ENCODE measurements at places on chromosomes 12 and 14. TPM values are rescaled to one million over a fixed set of nuclear protein-coding genes. Genes with fewer than 3 reads are reported as not detected.

DNA sequence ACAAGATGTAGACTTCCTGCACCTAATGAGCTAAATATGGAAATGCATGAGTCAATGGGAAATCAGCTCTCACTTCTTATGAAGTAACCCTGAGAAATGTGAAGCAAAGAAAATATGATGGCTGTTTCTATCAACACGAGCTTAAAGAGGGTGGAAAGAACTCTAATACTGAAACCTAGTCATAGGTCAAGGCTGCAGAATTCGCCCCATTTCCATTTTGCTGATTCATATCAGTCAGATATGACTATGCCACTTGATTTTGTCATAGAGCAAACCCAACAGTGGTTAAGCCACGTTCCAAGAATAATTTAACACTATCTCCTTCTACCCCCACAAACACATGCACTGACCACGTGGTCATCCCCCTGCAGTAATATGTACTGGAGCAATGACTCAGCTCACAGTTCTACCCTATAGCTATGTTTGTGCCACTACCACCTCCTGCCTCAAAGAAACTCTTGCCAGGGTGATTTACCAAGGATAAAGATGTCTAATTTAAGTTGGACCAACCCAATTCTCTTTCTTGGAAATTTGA is 157.5 kb downstream of the TMTC3 start:
- DNase-seq = no peak
- no peaks in the 10 kb centered on the region for H3K27me3 ChIP-seq
- no peaks in the 10 kb centered on the region for H3K36me3 ChIP-seq
- H3K4me1 ChIP-seq = no peaks in the 10 kb centered on the region

- no peaks in the 10 kb centered on the region for H3K27me3 ChIP-seq
- no peak overlapping the region for H3K27ac ChIP-seq
- no peak for DNase-seq
- peaks cover 9% of the 10 kb centered on the region for H3K4me1 ChIP-seq
- H3K36me3 ChIP-seq = no peaks in the 10 kb centered on the region
Measured at GRCh38 chr12:79938843-79939242, 3.9 kb upstream of the PPP1R12A start.

GRCh38 chr14:36070031-36070719 is 106.3 kb downstream of the PTCSC3 start:
- no peak overlapping the region for H3K27ac ChIP-seq
- no peak for DNase-seq
- no peaks in the 10 kb centered on the region for H3K27me3 ChIP-seq
- no peak overlapping the region for H3K4me3 ChIP-seq
- no peaks in the 10 kb centered on the region for H3K4me1 ChIP-seq

Gene DEGS2
- total RNA-seq = 5.8 TPM

GRCh38 chr12:33825986-33826602 is 196.2 kb upstream of the ALG10 start:
- no peaks in the 10 kb centered on the region for H3K36me3 ChIP-seq
- no peaks in the 10 kb centered on the region for H3K4me1 ChIP-seq
- no peak overlapping the region for H3K27ac ChIP-seq
- DNase-seq = no peak

- H3K27me3 ChIP-seq = peaks cover 67% of the 10 kb centered on the region
- no peak overlapping the region for H3K4me3 ChIP-seq
- peaks cover 40% of the 10 kb centered on the region for H3K4me1 ChIP-seq
- H3K36me3 ChIP-seq = no peaks in the 10 kb centered on the region
- DNase-seq = no peak
- H3K27ac ChIP-seq = no peak overlapping the region
Measured at GRCh38 chr12:6330999-6331714, 10.7 kb downstream of the TNFRSF1A start.

- peaks cover 22% of the 10 kb centered on the region for H3K36me3 ChIP-seq
- no peaks in the 10 kb centered on the region for H3K4me1 ChIP-seq
- no peaks in the 10 kb centered on the region for H3K27me3 ChIP-seq
- no peak overlapping the region for H3K4me3 ChIP-seq
Measured at GRCh38 chr14:92937051-92937937, 14.3 kb downstream of the CHGA start.

DNA sequence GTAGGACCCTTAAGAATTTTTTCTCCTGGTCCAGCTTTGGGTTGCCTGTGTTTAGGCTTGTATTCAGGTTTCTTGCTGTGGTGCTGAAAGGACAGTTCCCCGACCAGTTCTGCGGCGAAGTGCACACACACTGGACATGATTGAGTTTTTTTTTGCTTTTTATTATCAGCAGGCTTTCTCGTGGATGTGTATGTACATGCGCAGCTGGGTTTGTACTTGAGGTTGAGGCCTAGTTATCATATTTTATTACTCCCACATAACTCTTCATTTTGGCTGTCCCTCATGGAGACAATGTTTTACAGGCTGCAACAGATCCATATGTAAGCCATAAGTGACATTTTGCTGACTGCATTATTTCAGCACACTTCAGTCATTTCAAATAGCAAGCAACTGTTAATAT is 2.5 kb downstream of the SCN8A start:
- H3K27ac ChIP-seq = no peak overlapping the region
- H3K27me3 ChIP-seq = peaks cover 27% of the 10 kb centered on the region
- DNase-seq = peak; percentile 29
- peaks cover 12% of the 10 kb centered on the region for H3K4me1 ChIP-seq
- no peak overlapping the region for H3K4me3 ChIP-seq
- no peaks in the 10 kb centered on the region for H3K36me3 ChIP-seq

DNA sequence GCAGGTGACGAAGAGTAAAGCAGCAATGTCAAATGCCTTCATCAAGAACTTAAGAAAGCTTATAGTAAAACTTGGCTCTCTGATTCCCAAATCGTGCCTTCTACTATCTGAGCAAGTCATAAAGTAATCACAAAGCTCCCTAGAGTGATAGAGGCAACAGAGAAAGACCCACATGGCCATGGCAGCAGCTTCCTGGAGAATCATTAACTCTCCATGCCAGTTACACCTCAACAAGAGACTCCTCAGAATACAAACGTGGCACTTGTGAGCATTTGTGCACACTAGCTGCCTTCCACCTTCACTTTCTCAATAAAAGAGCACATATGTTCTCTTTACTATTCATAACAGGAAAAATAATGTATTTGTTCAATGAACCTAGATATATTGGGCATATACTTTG is 48.0 kb downstream of the PLCZ1 start:
- H3K4me1 ChIP-seq = no peaks in the 10 kb centered on the region
- H3K36me3 ChIP-seq = no peaks in the 10 kb centered on the region
- no peak for DNase-seq
- no peaks in the 10 kb centered on the region for H3K27me3 ChIP-seq

Gene CFAP54
- total RNA-seq = 0.24 TPM

DNA sequence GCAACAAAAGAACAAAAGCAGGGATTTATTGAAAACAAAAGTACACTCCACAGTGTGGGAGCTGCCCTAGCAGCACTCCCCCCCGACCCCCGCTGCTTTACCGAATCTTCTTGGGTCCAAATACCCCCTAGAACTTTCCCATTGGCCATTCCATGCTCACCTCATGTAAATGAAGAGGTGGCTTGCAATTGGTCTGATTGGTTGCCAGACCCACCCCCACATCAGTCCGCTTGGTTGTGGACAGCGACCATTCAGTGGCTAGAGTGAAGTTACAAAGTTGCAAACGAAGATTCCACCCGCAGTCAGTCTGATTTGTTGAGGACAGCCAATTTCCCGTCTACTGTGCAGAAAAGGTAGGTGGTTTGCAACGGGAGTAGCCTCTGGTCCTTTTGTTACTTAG is 3.9 kb downstream of the STYX start:
- peaks cover 19% of the 10 kb centered on the region for H3K36me3 ChIP-seq
- H3K27ac ChIP-seq = no peak overlapping the region
- H3K4me3 ChIP-seq = no peak overlapping the region
- peaks cover 15% of the 10 kb centered on the region for H3K4me1 ChIP-seq
- no peak for DNase-seq

- H3K4me1 ChIP-seq = peaks cover 54% of the 10 kb centered on the region
- no peaks in the 10 kb centered on the region for H3K36me3 ChIP-seq
- H3K4me3 ChIP-seq = no peak overlapping the region
- peaks cover 82% of the 10 kb centered on the region for H3K27me3 ChIP-seq
Measured at GRCh38 chr12:53991077-53991460, 6.1 kb downstream of the HOXC10 start.

Gene SLC10A1
- total RNA-seq = not detected
